ENCODE measurements at places on chromosomes 2 and 18. TPM values are rescaled to one million over a fixed set of nuclear protein-coding genes. Genes with fewer than 3 reads are reported as not detected.

UGT1A5 gene
- not detected for total RNA-seq

CRYBA2 gene
- 0.81 TPM for total RNA-seq

NPPC gene
- total RNA-seq, result 1.8 TPM

CFC1 gene
- 3.1 TPM for total RNA-seq

KIF5C gene
- total RNA-seq, result 235 TPM

SLC30A3 gene
- 2.7 TPM for total RNA-seq

ZNF519 gene
- total RNA-seq, result 17.3 TPM

MTLN gene
- total RNA-seq, result 70.2 TPM

MAP2 gene
- 406 TPM for total RNA-seq

ACVR2A gene
- total RNA-seq, result 14.0 TPM

CIB4 gene
- total RNA-seq, result not detected

ORMDL1 gene
- total RNA-seq, result 115 TPM

PRKAG3 gene
- total RNA-seq, result not detected

GEN1 gene
- 1.9 TPM for total RNA-seq

ST8SIA3 gene
- total RNA-seq, result 28.3 TPM

TTN gene
- total RNA-seq, result 0.27 TPM

TUBA4B gene
- 0.13 TPM for total RNA-seq

Data from motor neuron (in vitro differentiated cells).